ENCODE measurements at places on chromosomes 6 and 20.

GRCh38 chr20:10376270-10377075, 57.5 kb downstream of the MKKS start:
- DNase-seq = peak; percentile 70

- peak; percentile 81 for DNase-seq
These were observed 1.4 kb upstream of the HIVEP1 start for GRCh38 chr6:12010635-12011275.

GRCh38 chr20:59006167-59006863, 739 bp downstream of the CTSZ start:
- peak; percentile 59 for DNase-seq

DNA sequence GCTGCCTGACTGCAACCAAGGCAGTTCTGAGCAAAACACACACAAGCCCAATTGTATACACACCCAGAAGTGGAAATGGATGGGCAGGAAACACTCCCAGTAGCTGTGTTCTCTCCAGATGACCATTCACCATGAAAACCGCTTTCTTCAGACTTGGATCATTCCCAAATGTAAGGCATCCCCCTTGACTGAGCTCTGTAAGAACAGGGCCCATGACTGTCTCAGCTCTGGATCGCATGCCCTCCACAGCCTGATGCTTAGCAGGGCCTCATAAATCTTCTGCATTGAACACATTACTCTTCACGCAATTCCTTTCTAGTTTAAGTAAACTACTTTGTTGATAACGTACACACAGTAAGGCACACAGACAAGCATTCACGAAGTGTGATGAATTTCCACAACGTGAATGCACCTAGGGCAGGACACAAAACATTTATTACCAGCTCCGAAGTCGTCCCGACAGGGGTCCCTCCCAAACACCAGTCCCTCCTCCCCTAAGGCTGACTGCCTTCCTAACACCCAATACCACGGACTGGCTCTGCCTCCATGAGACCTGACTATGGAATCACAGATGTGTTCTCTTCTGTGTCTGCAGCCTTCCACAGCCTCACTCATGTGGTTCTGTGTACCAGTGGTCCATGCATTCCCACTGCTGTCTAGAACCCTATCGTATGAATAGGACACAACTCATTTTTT, 31.7 kb downstream of the BMP7 start:
- DNase-seq = no peak

GRCh38 chr20:56631990-56632327, 2.9 kb downstream of the TFAP2C start:
- no peak for DNase-seq

DNA sequence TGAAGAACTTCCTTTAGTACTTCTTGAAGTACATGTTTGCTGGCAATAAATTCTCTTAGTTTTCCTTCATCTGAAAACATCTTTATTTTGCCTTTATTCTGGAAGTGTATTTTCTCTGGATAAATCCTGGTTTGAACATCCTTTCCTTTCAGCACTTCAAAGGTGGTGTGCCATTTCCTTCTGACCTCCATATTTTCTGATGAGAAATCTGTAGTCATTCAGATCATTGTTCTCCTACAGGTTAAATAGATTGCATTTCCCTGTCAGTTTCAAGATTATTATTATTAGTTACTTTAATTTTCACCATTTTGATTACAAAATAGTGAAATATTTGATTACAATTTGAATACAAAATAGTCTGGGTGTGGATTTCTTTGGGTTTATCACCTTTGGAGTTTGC, 134.5 kb downstream of the CDH26 start:
- no peak for DNase-seq

DNA sequence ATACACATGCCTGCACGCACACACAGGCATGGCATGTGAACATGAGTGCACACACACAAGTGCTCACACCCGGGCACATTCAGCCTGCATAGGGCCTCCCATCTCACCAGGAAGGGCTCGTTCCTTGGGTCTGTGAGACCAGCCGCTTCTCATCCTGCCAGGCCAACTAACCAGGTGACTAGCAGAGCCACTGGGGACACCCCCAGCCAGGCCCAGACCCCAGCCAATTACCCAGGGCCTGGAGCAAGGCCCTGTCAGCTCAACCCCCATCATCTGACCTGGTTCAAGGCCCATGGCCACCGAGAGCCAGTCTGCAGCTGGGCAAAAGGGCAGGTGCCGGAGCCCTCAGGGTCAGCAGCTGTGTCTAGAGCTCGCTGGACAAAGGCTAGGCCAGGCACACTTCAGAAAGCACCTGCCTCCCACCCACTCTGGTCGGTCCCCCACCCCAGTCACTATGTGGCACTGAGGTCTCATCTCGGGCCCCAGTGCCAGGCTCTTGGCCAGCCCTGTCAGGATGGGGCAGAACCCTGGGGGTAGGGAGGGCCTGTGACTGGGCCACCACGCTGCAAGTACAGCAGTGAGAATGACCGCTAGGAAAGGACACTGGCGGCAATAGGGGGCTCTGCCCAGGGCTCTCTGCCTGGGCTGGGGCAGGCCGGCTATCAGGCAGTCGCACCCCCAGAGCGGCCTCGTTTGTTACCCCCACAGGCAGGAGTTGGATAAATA, 26.8 kb upstream of the MRGBP start:
- no peak for DNase-seq

DNA sequence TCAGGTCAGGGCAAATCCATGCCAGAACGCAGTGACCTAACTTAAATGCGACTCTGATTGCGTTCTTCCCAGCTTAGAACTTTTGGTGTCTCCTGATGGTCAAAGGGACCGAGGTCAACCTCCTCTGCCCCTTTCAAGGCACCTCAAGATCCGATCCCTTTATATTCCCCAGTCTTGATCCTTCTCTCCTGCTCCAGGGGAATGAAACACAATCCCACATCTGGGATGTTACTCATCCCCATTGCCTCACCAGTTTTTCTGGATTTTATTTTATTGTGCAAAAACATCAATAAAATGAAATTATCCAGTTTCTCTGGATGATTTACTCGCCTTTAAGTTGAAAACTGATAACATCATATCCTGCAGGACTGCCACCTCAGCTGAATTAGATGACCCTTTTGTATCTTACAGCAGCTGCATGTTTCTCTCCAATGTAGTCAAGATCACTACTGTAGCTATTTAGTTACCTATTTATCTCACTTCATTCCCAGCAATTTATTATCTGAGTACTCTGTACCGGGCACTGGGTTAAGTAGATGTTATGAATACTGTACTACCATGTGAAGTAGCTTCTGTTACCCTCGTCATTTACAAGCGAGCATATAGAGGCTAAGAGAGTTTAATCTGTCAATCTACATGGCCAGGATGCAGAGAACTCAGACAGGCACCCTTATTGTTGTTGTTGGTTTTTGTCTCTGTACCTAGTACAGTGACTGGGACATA, 44.0 kb downstream of the IRAK1BP1 start:
- DNase-seq = peak; percentile 70

DNA sequence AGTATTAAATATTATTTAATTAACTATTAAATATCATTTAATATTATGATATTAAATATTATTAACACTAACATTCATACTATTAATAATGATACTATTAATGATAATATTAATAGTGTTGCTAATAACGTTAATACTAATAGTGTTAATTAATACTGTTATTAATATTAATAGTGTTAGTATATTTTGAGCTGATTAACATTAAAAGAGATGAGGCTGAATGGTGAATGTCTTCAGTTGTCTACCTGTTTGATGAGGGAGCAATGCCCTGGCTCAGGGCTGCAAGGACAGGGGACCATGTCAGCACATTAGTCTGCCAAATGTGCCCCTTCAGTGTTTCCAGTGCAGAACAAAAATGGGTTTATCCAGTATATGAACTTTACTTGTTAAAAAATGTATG, 96.6 kb upstream of the PLEKHG1 start:
- no peak for DNase-seq

GRCh38 chr20:47654370-47654769, 130.9 kb downstream of the SULF2 start:
- DNase-seq = no peak

- no peak for DNase-seq
These were observed 37.6 kb downstream of the TXLNB start for GRCh38 chr6:139254196-139254595.

- DNase-seq = peak; percentile 69
These were observed 108.5 kb downstream of the LY86 start for GRCh38 chr6:6696867-6697531.

DNA sequence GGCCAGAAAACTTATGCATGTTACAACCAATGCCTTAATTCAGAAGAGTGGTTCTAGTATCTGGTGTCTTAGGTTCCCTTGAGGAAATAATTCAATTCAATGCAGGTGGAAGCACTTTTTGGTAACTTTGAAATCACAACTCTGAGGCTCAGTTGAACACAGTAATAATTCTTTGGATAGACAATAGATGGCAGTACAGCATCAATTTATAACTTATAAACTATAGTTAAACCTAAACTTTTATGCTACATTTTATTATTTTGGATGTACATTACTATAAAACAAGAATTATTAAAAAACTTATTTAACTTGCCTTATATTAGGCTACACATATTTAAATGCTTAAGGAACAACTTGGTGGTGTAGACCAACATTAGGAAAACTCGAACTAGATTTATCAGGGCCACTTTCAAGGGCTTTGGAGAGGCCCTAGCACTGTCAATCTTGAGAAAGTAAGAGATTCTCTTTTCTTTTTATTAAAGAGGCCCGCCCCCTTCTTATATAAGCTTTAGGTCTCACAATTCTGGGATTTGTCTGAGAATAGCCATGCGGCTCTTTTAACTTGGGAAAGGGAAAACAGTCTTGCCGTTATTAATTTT, 85.9 kb downstream of the CRYBG1 start:
- DNase-seq = no peak

- no peak for DNase-seq
These were observed 202.3 kb upstream of the RIN2 start for GRCh38 chr20:19555726-19556125.

GRCh38 chr20:25214426-25214790, 18.9 kb downstream of the ENTPD6 start:
- no peak for DNase-seq

GRCh38 chr6:136051140-136051775, 198.9 kb downstream of the MTFR2 start:
- peak; percentile 9 for DNase-seq

- DNase-seq = no peak
These were observed 86.5 kb downstream of the LYRM4 start for GRCh38 chr6:5174244-5174643.

DNA sequence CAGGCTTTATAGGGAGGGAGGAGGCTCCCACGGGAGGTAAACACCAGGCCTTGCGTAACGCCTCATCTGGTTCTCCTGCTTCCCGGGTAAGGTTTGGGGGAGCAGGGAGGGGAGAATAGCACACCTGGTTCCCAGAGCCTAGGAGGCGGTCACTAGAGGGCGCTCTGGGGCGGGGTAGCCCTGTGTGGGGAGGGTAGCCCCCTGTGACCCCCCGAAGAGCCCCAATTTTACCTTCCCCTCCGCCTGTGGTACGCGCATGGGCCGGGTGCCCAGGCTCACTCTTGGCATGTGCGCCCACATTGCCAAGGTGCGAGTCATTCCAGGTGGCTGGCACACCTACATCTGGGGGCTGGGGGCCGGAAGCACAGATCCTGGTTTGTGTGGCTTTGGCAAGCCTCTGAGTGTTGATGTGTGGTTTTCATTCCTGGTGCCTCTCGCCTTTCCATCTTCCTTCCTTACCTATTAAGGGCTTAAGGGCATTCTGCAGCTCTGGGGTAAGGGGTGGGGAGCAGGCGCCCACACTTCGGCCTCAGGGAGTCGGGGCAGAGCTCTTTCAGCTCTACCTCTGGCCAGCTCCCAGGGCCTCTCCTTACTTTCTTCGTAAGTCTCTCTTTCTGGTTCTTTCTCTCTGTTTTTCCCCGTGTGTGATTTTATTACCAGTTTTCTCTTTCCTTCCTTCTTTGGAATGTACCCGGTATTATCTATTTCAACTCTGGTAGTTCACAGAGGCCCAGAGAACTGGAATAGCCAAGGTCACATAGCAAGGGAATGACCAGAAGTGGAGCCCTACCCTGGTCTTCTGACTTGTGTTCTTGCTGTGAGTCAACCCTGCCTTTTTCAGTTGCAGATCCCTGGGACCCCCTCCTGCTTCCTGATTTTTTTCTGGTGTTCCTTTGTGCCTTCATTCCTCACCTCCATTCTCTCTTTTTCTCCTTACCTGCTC, 492 bp upstream of the RNF39 start:
- no peak for DNase-seq

GRCh38 chr20:15865553-15865952, 707.7 kb downstream of the KIF16B start:
- no peak for DNase-seq

GRCh38 chr20:57157106-57157691, 109.2 kb downstream of the BMP7 start:
- DNase-seq = no peak

DNA sequence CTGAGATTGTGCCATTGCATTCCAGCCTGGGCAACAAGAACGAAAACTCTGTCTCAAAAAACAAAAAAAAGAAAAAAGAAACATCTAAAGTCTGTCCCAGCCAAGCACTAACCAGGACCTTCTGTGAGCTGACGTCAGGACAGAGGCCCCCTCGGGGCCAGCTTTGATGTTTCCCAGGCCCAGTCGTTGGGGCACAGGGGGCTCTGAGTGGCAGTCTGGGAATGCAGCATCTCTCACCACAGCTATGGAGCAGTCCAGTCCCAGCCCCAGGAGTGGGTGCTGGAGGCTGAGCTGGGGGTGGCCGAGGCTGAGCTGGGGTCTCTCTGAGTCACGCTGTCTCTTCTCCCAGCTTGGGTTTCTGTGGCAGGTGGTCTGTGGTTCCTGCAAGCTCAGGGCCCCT, 46.0 kb upstream of the SRF start:
- peak; percentile 94 for DNase-seq

GRCh38 chr6:75091467-75092190, 114.2 kb downstream of the COL12A1 start:
- no peak for DNase-seq

- DNase-seq = peak; percentile 50
These were observed 13.3 kb upstream of the ENPP5 start for GRCh38 chr6:46184114-46184513.

DNA sequence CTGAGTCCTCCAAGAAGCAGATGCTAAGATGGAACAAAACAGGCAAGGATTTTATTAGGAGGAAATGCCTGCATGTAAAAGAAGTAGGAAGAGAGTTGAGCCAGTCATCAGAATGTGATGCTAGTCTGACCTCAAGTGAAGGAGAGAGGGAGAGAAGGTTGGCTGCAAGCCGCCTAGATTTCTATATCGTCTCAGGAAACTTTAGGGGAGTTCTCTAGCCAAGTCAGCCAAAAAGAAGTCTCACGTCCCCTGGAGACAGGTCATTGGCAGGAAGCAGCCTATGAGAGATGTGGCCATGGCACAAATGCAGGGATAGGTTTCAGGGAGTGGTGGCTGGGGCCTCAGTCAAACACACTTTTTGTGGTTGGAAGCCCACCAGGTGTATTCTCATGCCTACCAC, 378.0 kb downstream of the CD109 start:
- peak; percentile 75 for DNase-seq

DNA sequence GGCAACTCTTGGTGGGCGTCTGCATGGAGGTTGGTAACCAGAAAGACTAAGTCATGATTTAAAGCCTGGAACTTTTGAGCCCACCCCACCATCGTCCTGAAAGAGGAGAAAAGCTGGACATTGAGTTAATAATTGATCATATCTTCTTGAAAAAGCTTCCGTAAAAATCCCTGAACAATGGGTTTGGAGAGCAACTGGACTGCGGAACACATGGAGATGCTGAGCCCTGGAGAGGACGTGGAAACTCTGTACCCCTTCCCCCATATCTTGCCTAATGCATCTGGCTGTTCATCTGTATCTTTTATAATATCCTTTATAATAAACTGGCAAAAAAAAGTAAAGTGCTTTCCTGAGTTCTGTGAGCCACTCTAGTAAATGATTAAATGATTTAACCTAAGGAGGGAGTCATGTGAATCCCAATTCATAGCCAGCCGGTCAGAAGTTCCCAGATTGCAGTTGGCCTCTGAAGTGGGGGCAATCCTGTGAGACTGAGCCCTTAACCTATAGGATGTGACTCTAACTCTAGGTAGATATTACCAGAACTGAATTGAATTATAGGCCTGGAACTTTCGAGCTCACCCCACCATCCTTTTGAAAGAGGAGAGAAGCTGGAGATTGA, 26.5 kb upstream of the LGSN start:
- no peak for DNase-seq
